ENCODE measurements at places on chromosomes 1 and 21.
A peak's percentile ranks its signal among the peaks of the same experiment; 100 is the strongest.

DNA sequence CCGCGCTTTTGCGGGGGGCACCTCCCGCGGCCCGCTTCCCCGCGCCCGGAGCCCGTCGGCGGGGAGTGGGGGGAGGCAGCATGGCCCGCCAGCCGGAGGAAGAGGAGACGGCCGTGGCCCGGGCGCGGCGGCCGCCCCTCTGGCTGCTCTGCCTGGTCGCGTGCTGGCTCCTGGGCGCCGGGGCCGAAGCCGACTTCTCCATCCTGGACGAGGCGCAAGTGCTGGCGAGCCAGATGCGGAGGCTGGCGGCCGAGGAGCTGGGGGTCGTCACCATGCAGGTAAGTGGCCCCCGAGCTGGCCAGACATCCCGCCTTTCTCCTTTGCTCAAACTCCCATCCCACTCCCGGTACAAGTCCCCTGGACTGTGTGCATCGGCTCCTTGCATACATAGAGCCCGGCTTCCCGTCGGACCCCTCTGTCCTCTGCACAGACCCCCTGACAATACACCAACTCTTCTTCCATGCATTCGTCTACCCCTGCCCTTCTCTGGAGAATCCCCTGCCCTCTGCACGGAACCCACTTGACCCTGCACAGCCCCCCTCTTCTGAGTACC lies 812 bp downstream of the CACHD1 start:
- DNase-seq = peak; percentile 44

DNA sequence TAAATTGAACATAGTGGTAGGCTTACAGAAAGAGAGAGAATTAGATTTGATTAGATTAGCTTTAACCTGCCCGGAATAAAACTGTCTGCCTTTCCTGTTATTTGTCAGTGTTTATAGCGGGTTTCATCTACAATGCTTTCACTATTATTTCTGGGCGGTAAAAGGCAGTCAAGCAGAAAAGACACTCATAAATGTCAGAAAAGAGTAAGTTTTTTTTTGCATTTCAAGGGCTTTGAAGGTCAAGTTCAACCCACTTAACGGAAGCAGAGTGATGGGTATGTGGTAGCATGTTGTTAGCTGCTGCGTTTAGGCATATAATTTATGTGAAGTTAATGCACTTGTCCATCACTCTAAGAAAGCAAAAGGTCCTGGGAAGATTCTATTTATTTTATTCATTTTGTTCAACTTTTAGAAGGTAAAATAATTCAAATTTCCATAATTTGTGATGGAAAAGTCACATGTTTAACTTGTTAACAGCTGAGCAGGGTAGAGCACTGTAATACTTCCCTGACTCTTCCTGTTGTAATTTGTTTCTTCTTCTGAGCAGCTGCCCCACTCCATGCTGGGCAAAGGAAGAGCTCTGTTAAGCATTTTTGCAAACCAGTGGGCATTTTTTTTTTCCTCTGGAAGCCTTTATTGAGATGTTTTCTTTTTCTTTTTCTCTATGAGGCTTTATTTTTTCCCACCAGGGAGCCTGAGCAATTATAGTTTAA lies 220.1 kb downstream of the ST6GALNAC3 start:
- no peak for DNase-seq

- no peak for DNase-seq
Observed at GRCh38 chr1:104706631-104707147, 957.0 kb downstream of the AMY1C start.

GRCh38 chr1:92876351-92876750 lies 44.5 kb downstream of the RPL5 start:
- no peak for DNase-seq

GRCh38 chr21:44049182-44049581 lies 37.1 kb downstream of the TRAPPC10 start:
- DNase-seq = no peak

DNA sequence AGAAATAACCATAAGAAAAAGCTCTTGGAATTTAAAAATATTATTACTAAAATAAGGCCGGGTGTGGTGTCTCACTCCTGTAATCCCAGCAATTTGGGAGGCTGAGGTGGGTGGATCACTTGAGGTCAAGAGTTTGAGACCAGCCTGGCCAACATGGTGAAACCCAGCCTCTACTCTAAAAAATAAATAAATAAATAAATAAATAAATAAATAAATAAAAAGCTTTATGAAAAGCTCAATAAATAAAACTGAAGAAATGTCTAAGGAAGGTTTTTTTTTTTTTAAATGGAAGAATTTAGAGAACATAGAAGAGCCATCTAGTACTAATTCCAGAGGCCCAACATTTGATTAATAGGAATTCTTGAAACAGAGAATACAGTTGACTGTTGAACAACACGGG lies 249.1 kb upstream of the PROX1 start:
- no peak for DNase-seq

DNA sequence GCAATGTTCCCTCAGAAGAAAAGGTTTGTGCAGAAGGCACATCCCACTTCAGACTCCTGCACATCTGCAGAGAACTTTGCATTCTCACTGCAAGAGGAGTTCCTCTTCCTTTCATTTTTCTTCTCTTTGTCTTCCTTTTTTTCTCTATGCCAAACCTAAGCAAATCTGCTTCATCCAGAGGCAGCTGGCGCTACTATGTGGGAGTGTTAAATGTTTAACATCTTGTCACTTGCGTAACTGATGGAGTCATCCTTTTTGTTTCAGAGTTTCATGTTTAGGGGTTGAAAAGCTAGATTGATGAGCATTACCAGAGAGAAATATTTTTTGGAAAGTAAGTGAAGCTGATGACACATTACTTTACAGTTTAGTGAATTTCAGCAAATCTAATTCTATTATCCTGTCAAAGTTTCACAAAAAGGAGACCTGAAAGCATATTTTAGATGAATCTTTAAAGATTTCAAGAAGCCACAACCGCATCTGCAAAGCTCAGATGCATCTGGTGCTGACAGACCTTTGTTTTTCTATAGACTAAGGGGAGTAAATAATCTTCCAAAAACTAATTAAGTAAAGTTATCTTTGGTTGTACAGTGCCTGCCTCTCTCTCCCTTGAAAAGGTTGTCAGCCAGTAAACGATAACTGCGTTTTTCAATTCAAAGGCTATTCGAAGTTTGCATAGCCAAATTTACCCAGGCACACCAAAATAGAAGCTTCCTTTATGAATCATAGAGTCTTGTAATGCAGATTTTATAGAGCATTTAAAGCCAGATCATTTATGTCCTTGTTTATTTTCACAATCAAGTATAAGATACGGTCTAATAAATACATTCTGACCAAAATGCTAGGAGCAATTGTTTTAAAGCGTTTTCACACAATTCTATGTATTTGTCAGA lies 1.2 kb upstream of the LRRC53 start:
- no peak for DNase-seq

Data from hepatocyte (in vitro differentiated cells).